ENCODE measurements at places on chromosomes 12 and 14.

DNA sequence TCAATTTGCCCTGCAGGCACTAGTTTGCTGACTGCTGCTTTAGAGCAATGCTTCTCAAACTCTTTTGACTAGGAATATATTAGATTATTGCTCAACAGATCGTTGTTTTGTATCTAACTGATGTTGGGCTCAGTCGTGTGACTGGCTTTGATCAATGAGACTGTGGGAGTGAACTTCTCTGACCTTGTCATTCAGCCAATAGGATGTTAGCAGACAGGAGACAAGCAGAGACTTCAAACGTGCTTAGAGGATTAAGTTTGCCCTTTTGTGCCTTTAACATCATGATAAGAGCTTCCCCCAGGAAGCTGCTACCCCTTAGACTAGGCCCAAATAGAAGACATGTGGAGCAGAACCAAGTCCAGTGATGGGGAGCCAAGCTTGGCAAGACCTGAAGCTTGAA, 76.7 kb upstream of the ELK3 start:
- no peak for DNase-seq

GRCh38 chr12:52976574-52977071, 27.7 kb downstream of the KRT18 start:
- DNase-seq, result no peak

- no peak for DNase-seq
These were observed 1.7 kb downstream of the HAL start for GRCh38 chr12:95994476-95994875.

- DNase-seq, result no peak
These were observed 416.6 kb downstream of the AEBP2 start for GRCh38 chr12:19855851-19856250.

- no peak for DNase-seq
These were observed 131.5 kb downstream of the CHST11 start for GRCh38 chr12:104588047-104588920.

- DNase-seq, result no peak
These were observed 526.3 kb downstream of the SOX5 start for GRCh38 chr12:23423097-23423687.

- DNase-seq, result no peak
These were observed 158.9 kb upstream of the BTG1 start for GRCh38 chr12:92304371-92305055.

- DNase-seq, result no peak
These were observed 96.1 kb upstream of the ANO4 start for GRCh38 chr12:100698518-100698917.

- no peak for DNase-seq
These were observed 25.1 kb downstream of the ACVR1B start for GRCh38 chr12:51976376-51977160.

- DNase-seq, result no peak
These were observed 5.9 kb downstream of the POMT2 start for GRCh38 chr14:77314539-77315457.

DNA sequence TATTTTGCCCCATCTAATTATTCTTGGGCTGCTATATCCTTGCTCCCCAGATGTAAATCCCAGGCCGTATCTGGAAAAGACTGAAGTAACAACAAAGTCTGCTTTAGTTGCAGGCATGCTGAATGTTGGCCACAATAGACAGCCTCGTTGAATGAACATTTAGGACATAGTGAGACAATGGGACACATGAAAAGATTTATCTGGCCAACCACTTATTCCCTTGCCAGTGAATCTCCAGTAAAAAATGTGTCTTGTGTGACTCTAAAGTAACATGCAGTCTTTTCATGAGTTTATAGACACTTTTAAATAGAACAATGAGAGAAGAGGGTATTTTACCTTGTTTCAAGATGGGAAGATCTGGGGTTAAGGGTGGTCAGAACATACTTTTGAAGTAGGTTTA, 60.2 kb upstream of the STXBP6 start:
- no peak for DNase-seq

DNA sequence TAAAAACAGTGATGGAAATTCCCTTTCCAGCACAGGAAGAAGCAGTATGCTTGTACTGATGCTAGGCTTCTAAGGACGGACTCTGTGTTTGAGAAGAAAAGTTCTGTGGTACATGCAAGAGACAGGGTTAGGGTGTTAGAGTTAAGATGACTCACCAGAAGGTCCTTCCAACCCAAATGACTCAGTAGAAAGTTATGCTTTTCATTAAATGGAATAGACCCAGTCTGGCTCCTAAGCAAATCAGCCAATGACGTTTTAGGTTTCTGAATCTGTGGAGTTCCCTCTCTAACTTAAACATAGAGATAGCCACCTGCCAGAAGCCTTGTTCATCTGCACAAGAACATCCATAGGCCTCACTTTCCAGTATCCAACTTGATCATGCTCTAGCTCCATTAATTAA, 5.7 kb downstream of the PTHLH start:
- no peak for DNase-seq

GRCh38 chr12:129372876-129373275, 519.6 kb downstream of the GLT1D1 start:
- no peak for DNase-seq

DNA sequence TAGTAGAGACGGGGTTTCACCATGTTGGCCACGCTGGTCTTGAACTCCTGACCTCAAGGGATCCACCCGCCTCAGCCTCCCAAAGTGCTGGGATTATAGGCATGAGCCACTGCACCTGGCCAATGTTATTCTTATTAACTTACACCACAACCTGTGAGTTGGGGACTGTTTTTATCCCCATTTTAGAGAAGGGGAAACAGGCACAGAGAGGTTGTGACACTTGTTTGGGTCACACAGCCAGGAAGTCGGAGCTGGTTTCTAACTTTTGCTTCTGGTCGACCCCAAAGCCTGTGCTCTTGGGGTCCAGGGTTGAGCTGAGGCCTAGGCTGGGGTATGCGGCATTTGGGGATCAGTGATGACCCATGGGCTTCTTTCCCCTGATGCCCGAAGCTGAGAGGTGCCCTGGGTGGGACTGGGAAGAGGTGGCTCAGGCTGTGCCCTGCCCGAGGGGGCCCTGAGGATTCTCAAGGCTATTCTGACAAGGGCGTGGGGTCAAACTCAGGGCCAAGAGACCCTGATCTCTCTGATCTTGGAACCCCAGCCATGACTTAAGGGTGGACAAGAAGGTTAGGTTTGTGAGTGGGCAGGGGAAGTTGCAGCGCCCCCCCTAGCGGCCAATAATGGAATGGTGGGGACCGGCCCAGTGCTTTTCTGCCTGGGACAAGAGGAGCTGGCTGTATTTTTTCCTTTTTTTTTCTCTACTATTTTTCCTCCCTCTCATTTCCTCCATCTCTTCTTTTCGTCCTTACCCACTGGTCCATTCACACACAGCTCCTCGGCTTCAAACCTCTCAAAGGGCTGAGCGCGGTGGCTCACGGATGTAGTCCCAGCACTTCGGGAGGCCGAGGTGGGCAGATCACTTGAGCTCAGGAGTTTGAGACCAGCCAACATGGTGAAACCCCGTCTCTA, 3.0 kb downstream of the SDSL start:
- peak; percentile 69 for DNase-seq

- DNase-seq, result no peak
These were observed 7.9 kb downstream of the SLC10A1 start for GRCh38 chr14:69789118-69789640.

DNA sequence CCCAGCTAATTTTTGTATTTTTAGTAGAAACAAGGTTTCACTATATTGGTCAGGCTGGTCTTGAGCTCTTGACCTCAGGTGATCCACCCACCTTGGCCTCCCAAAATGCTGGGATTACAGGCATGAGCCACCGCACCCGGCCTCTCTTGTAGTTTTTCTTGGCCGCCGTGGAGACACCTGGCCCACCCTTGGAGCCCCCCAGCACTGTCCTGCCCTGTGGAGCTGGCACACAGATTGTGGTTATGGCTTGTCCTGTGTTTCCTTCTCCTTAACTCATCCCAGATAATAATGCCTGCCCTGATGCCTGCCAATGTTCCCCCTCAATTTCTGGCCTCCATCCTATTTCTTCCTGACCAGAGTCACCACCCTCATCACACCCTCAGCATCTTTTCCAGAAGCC, 57.9 kb downstream of the CHGA start:
- no peak for DNase-seq

DNA sequence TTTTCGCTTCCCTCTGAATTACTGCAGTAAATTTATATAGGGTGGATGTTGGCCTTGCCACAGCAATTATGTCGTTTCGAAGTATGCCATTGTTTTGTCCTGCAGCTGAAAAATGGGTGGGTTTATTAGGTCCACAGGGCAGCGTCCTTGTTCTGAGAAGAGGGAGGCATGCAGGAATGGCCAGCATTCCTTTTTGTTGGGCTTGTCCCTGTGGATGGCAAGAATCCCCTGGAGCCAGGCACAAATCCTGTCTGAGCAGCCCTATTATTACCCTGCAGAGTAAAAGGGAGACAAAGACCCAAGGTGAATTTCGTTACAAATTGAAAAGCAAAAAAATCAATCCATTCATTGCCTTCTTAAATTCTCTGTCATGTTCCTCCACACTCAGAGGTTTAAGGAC, 88.1 kb downstream of the CHST11 start:
- DNase-seq, result no peak

DNA sequence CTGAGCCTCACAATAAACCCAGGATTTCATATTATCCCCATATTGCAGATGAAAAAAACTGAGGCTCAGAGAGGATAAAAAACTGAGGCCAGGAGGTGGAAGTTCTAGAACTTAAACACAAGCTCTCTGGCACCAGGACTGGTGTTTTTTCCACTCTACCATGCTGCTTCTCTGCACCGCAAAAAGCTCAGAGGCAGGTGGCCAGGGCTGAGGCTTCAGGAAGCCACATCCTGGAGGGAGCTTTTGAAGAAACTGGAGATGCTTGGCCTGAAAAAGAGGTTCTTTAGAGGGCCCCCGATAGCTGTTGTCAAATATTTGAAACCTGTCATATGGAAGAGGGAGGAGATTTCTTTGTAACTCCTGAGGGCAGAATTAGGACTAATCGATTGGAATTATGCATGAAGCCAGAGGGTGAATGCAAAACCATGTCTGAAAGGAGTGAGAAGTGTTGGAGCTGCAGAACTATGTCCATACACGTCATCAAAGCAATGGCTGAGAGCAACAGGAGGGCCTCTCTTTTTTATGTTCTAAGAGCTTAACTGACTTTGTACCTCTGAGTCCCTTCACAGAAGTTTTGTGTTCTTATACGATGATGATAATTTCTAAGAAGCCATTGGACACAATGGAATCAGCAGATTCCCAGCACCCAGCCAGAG, 448.6 kb downstream of the FUT8 start:
- DNase-seq, result no peak

- DNase-seq, result no peak
These were observed 9.6 kb downstream of the ARHGDIB start for GRCh38 chr12:14951851-14952250.
